Ureter (tissue), 1 donor: ENCODE measurements at places on chromosomes 5 and 9.

- DNase-seq: no peak
Measured at GRCh38 chr9:81814794-81815464, 113.3 kb upstream of the SPATA31D4 start.

DNA sequence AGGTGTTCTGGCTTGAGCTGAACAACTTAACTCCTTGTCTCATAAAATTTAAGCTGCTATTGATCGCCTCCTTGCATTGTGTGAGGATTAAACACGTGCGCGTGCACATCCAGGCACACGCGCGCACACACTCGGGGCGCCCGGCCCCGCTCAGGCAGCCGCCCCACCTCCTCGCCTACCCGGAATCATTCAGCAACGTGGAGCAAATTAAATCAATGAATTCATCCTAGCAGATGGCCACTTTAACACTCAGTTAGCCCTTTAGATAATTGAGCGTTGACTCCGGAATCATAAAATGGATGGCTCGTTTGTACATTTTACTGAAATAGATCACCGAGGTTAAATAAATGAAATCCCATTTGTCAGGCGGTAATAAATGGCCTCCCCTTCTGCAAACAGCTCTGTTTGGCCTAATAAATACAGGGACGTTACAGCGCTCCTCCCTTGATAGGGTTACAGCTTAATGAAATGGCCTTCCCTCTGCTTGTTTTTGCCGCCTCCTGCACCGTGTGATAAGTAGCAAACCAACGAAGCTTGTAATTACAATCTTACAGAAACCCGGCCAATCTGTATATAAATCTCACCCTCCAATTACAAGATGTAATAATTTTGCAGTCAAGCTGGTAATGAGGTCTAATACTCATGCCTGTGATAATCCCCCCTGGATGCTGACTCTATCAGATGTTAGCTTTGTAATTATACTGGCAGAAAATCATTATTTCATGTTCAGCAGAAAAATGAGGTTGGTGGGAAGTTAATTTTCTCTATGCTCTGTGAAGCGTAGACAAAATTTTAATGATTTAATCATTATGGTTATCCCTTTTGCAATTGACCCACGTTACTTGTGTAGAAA, 229.7 kb upstream of the IRX4 start:
- DNase-seq: no peak

DNA sequence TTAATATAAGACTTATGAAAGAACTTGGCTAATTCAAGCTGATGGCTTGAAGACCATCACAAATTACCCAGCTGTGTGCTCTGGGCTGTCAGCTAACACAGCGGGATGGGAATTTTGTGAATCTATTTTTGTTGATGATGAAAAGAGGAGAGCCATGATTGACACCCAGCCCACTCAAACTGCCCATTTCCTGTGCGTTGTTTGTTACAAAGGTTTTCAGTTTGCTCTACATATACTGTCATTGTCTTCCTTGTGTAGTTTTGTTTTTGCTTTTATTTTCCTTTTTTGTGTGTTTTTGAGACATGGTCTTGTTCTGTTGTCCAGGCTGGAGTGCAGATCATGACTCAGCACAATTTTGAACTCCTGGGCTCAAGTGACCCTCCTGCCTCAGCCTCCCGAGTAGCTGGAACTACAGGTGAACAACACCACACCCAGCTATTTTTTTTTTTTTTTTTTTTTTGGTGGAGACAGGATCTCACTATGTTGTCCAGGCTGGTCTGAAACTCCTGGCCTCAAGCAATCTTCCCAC, 400.3 kb downstream of the ICE1 start:
- DNase-seq: no peak

DNA sequence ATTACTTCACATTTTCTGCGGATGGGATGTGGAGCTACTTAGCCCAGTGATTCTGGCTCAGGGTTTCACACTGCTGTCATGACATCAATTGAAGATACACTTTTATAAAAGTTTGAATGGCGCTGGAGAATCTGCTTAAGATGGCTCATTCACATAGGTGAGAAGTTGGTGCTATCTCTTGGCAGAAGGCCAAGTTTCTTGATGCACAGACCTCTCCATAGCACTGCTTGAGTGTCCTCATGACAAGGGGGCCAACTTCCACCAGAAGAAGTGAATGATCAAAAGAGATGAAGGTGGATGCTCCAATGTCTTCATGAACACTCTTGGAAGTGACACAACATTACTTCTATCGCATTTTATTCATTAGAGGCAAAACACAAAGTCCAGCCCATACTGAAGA, 403.7 kb upstream of the CCNG1 start:
- no peak for DNase-seq

- no peak for DNase-seq
Measured at GRCh38 chr5:32261198-32261597, 51.5 kb downstream of the MTMR12 start.

GRCh38 chr5:77869116-77869798, 93.1 kb upstream of the TBCA start:
- DNase-seq: no peak

- no peak for DNase-seq
Measured at GRCh38 chr9:135037521-135038250, 49.8 kb upstream of the OLFM1 start.

GRCh38 chr5:76701298-76701697, 14.6 kb upstream of the F2R start:
- no peak for DNase-seq

GRCh38 chr9:106639873-106640568, 222.9 kb upstream of the ZNF462 start:
- no peak for DNase-seq

GRCh38 chr9:92664394-92665152, 5.4 kb downstream of the IPPK start:
- no peak for DNase-seq

DNA sequence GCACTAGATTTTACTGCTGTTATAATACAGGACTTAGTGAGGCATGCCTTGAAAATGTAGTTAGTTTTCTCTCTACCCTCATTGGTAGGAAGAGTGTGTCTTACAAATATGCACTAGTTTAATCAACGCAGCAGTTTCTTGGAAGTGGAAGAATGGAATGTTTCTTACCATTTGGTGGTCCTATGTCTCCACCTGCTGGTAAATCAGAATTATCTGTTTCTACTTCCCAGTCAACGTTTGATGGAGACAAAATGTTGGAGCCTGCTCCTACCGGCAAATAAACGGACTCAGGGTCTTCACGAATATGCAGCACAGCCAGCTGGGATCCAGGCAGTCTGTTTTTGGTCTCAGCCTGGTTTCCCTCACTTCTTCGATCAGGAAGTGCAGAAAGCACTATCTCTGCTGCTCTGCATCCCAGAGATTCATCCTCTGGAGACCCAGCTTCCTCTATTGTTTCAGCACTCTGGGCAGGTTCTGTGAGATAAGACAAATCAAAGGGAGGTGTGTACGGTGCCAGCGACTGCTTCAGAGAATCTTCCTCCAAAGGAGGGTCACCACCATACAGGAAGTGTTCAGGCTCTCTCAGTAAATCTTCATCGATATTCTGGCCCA, 59.5 kb upstream of the PCA3 start:
- DNase-seq: no peak

- DNase-seq: no peak
Measured at GRCh38 chr5:40578501-40579451, 100.9 kb upstream of the PTGER4 start.

- DNase-seq: no peak
Measured at GRCh38 chr9:133202145-133202513, 6.9 kb downstream of the OBP2B start.

GRCh38 chr5:81242906-81243436, 9.8 kb downstream of the CKMT2 start:
- no peak for DNase-seq

DNA sequence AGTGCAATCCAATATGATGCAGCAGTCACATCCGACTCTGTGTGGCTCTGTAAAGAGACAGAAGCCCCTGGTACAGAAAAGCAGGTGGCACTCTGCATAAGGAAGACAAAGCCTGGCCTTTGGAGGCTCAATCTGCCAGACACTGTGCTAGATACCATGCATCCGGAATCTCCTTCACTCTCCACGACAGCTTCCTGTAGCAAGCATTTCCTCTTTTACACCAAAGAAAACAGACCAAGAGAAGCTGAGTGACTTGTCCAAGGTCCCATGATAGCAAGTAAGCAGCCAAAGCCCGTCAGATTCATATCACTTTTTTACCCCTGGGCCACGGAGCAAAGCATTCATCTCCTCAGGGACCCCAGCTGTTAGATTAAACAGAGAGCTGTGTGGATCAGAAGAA, 64.2 kb upstream of the SMIM23 start:
- DNase-seq: peak; percentile 13

- no peak for DNase-seq
Measured at GRCh38 chr9:2085716-2086115, 70.6 kb downstream of the SMARCA2 start.

- no peak for DNase-seq
Measured at GRCh38 chr5:124537107-124537506, 209.3 kb downstream of the ZNF608 start.

DNA sequence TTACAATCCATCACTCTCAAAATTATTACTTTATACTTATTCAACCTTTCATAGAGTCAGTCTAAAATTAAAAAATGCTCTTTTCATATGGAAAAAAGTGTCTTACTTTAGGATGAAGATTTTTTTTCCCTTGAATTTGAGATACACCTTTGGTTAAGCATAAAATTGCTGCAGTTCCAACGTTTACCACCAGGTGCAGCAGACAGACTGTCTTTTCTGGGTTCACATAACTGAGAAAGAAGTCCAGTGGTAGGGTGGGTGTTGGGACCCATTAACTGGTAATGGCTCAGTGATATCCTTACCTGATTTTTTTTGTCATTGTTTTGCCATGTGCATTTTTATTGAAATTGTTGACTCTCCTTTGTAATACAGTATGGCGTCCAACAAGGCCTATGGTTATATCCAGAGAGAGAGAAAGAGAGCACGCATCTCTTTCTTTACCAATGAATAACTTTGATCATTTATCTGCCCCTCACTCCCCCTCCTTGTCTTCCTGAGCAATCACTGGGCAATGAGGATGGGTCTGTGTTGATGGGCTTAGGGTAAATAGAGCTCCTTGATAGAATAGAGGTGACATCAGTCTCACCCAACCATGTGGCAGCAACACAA, 98.4 kb downstream of the FBXL7 start:
- DNase-seq: no peak

- no peak for DNase-seq
Measured at GRCh38 chr5:158516521-158516920, 583.2 kb downstream of the EBF1 start.

DNA sequence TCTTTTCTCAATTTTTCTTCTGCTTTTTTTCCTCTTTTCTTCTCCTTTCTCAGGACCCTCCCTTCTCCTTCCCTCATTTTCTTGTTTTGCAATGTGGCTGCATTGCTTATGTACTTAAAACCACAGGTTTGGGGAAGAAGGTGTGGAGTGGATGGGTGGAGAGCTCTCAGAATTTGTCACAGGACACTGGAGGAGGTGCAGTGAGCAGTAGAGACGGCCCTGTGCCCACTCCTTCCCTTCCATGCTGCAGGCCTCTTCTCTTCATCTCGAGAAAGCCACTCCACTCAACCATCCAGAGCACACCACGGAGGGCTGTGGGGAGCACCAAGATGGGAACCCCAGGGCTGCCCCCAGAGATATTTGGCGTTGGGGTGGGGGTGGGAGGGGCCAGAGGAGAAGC, 92.3 kb downstream of the FSTL4 start:
- no peak for DNase-seq

DNA sequence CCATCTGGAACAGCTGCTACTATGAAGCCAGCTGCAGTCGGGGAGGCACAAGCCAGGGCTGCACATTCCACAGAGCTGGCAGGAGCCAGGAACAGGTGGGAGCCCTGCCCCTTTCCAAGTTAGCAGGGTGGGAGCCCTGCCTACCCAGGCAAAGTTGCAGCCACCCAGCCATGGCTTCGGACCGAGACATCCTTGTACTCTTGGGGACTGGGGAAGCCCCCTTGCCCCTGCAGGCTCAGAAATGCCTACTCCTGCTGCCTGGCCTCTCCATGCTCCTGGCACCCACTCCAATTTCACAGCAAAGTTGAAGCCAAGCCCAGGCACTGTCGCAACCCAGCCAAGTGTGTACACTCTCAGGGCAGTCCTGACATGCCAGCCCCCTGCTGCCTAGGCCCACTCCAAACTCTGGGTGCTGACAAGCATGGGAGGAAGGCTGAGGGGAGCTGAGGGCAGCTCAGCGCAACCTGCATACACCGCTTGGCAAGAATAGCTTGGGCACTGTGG, 165.1 kb downstream of the RNF180 start:
- DNase-seq: no peak

DNA sequence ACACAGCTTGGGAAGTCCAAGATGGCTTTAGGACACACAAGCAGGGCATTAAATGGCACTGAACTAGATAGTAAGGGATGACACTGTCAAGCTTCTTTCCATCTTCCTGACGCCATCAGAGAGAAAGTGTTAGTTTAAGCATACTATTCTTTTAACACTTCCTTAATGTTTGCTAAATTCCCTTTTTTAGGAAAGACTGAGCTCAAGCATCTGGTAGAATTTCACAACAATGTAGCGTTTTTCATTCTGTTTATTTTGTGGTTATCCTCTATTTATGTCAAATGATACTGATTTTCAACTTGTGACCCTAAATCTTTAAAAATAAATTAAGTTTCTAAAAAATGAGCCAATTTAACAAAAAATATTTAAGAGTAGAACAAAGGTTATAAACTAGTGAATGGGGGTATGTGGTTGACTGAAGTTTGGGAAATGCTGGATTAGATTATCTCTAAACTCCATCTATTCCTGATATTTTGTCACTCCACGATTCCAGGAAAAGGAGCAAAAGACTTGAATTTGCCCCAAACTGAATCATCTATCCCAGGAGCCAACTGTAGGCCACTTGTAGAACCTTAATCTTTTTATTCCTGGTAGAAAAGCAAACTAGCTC, 147.4 kb upstream of the KLF9 start:
- DNase-seq: no peak

GRCh38 chr5:134248256-134248655, 22.4 kb upstream of the PPP2CA start:
- DNase-seq: no peak

DNA sequence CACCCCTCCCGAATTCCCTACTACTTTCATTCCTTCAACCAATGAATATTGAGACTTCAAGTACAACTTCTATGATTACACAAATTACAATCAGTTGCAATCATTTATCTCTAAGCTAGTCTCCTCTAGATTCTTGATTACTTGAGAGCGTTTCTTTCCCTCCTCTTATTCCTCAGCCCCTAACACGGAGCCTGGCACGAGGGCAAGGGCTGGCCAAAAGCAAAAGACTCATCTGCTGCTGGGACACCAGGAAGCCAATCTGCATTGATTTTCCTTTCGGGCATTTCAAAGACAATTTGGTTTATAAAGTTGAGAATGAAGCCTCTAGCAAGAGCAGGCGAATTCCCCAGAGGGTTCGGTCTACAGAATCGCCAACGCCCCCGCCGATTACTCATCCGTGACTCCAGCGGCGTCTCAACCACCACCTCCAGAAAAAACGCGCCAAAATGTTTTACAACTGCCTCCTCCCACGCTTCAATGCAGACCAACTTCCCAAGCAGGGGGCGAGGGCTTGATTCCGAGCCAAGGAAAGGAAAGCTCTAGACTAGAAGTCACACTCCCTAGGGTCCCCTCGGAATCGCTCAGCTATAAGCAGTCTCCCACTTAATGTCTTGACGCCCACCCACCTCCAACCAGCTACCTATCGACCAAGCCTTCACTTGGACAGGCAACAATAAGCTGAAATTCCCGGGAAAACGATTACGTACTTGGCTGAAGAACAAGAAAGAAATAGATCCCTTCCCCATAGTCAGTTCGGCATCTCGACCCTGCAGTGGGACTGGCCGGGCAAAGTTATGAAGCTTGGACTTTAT, 1.5 kb downstream of the PCSK1 start:
- no peak for DNase-seq
